ENCODE measurements at places on chromosomes 12 and 14.
A peak's percentile ranks its signal among the peaks of the same experiment; 100 is the strongest.

- no peak for DNase-seq
Measured at GRCh38 chr12:18754124-18754707, 16.3 kb downstream of the CAPZA3 start.

DNA sequence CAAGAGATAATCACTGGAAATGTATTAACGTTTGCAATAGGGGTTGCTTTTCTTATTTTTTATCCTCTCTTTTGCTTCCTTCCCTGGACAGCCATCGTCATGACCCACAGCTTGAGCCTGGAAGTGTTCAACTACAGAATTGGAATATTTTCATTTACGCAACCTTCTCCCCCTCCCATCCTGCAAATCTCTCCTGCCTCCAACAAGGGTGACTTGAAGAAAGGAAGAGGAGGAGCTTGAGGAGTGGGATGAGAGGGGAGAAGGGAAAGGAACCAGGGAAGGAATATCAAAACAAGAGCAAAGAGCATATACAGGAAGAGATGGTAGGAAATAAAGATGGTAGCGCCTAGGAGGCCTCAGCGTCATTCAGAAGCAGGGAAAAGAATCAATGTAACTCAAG lies 1.6 kb upstream of the MANSC4 start:
- no peak for DNase-seq

- DNase-seq: no peak
Measured at GRCh38 chr12:94650143-94651056, at the start of gene TMCC3. Gene TMCC3 (minus strand): TSS chr12:94650557. CDS start chr12:94650430, 127 bp downstream.

DNA sequence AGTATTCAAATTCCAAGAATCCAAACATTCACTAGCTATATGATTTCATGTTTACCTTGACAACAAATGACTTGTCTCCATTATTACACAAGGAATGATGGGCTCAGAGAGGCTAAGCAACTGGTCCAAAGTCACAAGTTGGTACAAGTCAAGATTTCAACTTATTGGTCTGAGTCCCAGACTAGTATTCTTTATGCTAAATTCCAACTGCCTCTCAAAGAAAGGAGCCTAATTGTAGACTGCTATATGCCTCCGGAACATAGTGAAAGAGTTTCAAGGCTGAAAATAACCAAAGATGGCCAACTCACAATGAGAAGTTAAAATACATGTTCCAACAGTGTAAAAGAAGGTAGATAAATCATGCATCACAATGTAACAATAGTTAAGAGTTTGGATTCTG lies 7.5 kb downstream of the BTG1 start:
- DNase-seq: no peak

- DNase-seq: peak; percentile 52
Measured at GRCh38 chr14:22071006-22071405, 397.4 kb upstream of the OR4E1 start.

DNA sequence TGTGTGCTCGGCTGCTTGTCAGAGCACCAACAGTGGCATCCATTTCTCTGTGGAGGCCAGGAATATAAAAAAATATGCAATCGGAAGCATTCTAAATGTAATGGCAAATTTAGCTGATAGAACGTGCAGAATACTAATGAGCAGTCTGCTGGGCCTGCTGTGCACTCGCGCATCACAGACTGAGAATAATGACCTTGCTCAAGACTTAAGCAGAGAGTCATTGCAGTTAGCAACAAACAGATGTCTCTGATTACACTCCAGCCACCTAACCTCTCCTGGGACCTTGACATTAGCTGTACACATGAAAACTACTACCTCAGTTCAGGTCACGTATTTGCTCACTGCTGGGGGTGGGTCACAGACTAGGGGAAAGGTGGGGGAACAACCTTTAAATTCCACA lies 269.2 kb upstream of the DAAM1 start:
- DNase-seq: no peak

- DNase-seq: no peak
Measured at GRCh38 chr12:99746538-99746937, 99.0 kb downstream of the GARIN6 start.

DNA sequence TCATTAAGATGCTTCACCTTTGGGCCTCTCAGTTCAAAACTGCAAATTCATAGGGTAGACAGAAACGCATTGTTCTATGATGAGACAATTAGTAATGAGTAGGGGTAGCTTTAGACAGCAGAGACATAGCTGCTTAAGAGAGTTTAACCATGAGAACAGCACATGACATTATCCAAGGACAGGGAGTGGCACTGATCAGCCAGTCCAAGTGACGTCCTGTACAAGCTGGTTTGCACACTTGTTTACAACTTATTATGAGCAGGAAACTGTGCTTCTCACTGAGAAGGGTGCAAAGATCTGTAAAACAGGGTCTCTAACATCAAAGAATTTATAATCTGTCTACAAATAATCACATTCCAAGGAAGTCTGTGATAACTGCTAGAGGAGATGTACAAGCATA lies 11.2 kb upstream of the SRSF5 start:
- DNase-seq: no peak

GRCh38 chr14:83842547-83842946 lies 1687.4 kb upstream of the FLRT2 start:
- no peak for DNase-seq

- DNase-seq: no peak
Measured at GRCh38 chr14:100531152-100532121, 55.8 kb downstream of the BEGAIN start.

DNA sequence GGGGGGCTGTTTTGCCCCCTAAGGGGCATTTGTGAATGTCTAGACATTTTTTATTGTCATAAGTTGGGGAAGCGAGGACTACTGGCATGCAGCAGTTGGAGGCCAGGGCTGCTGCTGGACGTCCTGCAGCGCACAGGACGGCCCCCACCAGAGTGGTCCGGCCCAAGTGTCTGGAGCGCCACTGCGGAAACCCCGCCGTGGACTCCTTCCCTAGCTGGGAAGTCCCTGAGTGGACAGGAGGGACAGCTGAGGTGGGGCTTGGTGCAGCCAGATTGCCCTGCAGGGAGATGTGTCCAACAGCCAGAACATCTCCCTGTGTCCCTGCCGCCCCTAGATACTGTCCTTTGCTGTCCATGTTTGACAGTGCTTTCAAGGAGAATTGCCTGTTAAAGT lies 5.5 kb downstream of the CKB start:
- no peak for DNase-seq

- no peak for DNase-seq
Measured at GRCh38 chr14:96567289-96567899, 65.2 kb downstream of the PAPOLA start.

DNA sequence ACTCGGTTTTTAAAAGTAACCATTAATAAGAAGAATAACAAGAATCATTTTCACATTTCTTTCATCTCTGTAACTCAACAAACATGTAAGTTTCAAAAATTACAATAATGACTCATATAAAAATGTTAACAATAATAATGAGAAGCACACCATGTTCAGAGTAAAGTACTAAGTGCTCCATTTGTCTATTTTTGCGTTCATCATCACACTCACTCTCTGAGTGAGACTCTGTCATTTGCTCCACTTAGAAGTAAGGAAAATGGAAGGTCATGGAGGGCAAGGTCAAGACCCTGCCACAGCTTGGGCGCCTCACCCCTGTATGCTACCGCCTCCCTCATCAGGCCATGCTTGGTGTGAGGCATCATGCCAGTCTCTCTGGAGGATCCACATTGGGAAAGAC lies 129.9 kb downstream of the TMEM30B start:
- DNase-seq: no peak

GRCh38 chr12:124168016-124168786 lies 126.7 kb upstream of the RFLNA start:
- DNase-seq: no peak

GRCh38 chr12:64895526-64895925 lies 71.1 kb downstream of the TBC1D30 start:
- no peak for DNase-seq

GRCh38 chr14:45906257-45906656 lies 653.3 kb upstream of the MIS18BP1 start:
- DNase-seq: no peak

- no peak for DNase-seq
Measured at GRCh38 chr14:38122241-38122640, 85.5 kb upstream of the SSTR1 start.

- DNase-seq: no peak
Measured at GRCh38 chr12:57724936-57725740, 13.4 kb downstream of the AGAP2 start.

DNA sequence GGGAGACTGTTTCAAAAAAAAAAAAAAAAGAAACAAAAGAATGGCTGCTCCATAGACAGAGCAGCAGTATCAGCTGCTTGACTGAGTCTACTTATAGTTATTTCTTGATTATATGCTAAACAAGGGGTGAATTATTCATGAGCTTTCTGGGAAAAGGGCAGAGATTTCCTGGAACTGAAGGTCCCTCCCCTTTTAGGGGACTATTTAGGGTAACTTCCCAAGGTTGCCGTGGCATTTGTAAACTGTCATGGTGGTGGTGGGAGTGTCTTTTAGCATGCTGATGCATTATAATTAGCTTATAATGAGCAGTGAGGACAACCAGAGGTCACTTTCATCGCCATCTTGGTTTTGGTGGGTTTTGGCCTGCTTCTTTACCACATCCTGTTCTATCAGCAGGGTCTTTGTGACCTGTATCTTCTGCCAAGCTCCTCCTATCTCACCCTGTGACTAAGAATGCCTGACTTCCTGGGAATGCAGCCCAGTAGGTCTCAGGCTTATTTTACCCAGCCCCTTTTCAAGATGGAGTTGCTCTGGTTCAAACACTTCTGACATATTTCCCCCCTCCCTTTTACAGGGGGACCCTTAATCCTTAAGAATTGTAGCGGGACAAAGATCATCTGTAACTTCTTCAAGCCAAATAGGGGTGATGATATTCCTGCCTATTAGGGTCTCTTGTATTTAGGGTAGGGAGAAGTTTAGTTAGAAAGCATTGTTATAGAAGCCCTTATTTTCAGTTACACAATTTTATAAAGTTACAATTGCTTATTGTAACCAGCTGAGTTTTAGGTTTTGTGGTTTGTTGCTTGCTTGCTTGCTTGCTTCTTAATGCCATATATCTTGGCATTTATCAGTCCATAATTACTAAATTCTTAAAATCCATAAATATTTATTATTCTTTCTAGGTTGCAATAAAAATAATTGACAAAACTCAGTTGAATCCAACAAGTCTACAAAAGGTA lies 42.5 kb downstream of the MARK3 start:
- DNase-seq: no peak

GRCh38 chr14:75297411-75298040 lies 18.9 kb downstream of the FOS start:
- no peak for DNase-seq

GRCh38 chr12:50934981-50935807 lies 17.1 kb upstream of the HIGD1C start:
- no peak for DNase-seq

DNA sequence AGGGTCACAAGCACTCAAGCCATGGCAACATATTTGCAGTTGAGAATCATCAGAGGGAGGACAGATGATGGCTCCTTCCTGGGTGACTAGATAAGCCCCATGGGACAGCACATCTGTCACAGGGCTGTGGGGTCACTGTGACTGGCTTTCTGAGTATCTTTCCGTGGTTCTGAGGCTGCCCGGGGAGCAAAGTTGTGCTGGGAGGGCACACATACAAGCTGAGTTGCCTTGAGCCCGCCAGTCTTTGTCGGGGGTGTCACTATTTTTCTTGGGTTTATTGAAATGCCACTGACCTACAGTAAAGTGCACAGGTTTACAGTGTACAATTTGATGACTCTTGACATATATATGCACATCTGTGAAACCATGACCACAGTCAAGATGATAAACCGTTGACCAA lies 17.2 kb upstream of the KIF26A start:
- no peak for DNase-seq

DNA sequence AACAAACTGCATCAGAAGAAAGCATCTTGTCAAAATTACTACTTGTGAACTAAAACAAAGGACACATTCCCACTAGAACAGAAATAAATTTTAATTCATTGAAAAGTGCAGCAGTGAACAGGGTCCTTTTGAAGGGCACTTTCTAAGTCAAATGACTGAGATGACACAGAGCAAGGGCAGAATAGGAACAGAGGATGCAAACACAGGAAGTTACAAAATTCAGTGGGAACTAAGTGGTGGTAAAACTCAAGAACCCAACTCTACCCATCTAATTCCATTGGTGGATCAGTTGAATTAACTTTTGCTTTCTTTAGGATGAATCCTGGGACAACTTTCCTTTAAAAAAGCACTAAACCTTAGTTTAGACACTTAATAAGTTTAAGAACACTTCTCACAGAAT lies 45.8 kb downstream of the GNS start:
- DNase-seq: no peak

DNA sequence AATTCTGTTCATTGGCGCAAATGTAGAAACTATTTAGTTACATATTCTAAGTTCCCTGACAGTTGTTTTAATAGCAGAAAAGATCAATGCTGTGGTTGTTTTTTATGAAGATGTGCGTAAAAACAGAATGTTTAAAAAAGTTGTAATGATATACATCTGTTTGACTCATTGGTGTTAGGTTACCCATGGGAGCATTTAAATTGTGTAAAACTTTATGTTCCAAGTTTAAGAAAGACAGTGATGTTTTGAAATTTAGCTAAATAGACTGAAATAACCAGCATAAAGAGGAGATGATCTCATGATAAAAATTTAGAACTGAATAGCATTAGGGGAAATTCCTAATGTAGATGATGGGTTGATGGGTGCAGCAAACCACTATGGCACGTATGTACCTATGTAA lies 3.6 kb downstream of the PELI2 start:
- DNase-seq: no peak

DNA sequence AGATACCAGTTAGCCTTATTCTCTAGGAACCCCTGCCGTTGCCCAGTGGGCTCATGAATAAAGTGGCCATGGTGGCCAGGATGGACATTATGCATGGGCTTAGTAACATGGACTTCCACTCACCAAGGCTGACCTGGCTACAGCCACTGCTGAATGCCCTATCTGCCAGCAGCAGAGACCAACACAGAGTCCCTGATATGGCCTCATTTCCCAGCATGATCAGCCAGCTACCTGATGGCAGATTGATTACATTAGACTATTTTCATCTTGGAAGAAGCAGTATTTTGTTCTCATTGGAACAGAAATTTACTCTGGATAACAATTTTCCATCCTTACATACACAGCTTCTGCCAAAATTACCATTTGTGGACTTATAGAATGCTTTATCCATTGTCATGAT lies 16.2 kb upstream of the LPCAT3 start:
- DNase-seq: no peak

- DNase-seq: no peak
Measured at GRCh38 chr12:94458877-94459727, 565 bp downstream of the CEP83 start.

DNA sequence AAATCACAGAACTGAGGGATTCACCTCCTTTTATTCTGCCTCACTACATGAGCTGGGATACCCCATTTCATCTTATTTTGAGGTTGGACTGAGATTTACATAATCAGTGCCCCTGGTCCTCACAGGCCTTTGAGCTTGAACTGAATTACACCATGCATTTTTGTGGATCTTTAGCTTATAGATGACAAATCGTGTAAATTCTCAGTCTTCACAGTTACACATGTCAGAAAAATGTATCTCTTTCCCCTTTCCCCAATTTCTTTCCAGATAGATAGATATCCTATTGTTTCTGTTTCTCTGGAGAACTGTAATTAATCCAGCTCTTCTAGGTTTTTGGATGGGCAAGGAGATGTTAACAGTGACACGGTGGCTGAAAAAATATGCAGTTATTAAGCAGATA lies 1778.9 kb upstream of the SEL1L start:
- DNase-seq: no peak

All from bone marrow (tissue), 2 donors.